Left lung (tissue), 14 donors: ENCODE measurements at places on chromosomes 3 and 15. TPM values are rescaled to one million over a fixed set of nuclear protein-coding genes. Genes with fewer than 3 reads are reported as not detected.

DNA sequence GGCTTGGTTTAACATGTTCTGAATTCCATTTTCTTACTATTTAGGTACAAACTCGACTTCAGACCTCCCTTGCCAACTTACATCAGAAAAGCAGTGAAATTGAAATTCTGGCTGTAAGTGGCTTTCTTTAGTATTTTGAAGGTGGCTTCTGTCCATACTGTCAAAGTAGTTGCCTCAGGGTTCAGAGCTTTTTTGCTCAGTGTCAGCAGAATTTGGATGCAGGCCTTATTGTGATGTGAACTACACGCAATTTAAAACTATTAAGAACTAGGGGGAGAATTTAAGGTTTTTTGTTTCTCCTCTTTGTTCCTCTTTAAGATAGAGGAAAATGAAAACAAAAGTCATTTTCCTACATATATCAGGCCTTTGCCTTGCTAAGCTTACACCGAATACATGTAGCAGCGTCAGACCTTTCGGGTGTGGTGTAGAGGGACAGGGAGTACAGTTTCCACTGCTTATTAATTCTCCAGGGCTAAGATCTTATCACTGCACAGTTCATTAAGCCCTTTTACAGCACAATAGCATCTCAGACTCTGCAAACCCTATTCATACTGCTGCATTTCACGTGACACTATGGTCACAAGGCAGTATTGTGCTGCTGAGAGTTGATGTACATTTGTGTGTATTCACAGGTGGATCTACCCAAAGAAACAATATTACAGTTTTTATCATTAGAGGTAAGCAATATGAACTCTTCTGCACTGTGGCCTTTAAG, 6.7 kb downstream of the SRP14 start:
- H3K27me3 ChIP-seq, result no peaks in the 10 kb centered on the region
- no peak for DNase-seq
- H3K36me3 ChIP-seq, result peaks cover 7% of the 10 kb centered on the region
- H3K4me1 ChIP-seq, result peaks cover 11% of the 10 kb centered on the region
- H3K4me3 ChIP-seq, result no peak overlapping the region

DNA sequence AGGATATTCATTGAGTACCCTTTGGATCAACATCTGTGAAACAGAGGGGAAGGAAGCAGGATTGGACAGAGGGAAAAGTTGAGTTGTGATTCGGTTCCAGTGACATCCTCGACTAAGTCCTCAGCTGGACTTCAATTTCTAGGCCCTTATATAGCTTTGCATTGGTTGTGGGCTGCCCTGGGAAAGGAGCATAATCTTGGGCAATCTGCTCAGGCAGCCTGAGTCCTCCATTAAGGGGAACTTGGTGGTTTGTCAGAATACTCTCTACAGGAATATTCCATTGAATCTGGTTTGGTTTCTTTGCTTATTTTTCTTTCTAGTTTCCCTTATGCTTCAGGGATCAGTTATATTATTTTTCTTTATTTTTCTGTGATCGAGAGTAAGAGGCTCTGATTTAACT, 94.1 kb downstream of the TCF12 start:
- H3K4me1 ChIP-seq, result no peaks in the 10 kb centered on the region
- no peaks in the 10 kb centered on the region for H3K27me3 ChIP-seq
- no peak for DNase-seq
- H3K4me3 ChIP-seq, result no peak overlapping the region
- H3K27ac ChIP-seq, result no peak overlapping the region

ACAN gene
- 0.99 TPM for total RNA-seq

CFAP91 gene
- 1.1 TPM for total RNA-seq

AP3B2 gene
- 1.6 TPM for total RNA-seq

CPEB1 gene
- total RNA-seq, result 1.3 TPM
